ENCODE measurements at places on chromosomes 2 and 18. TPM values are rescaled to one million over a fixed set of nuclear protein-coding genes. Genes with fewer than 3 reads are reported as not detected.

GNLY gene
- total RNA-seq = 1.4 TPM

RMND5A gene
- total RNA-seq = 57.2 TPM

ITPRIPL1 gene
- 0.29 TPM for total RNA-seq

DAPL1 gene
- total RNA-seq = not detected

PRSS56 gene
- total RNA-seq = 2.5 TPM

INPP4A gene
- total RNA-seq = 21.7 TPM

GREB1L gene
- 8.8 TPM for total RNA-seq

RGPD4 gene
- total RNA-seq = not detected

HRH4 gene
- total RNA-seq = 0.13 TPM

DTNB gene
- total RNA-seq = 2.9 TPM

FAM161A gene
- 1.5 TPM for total RNA-seq

PROKR1 gene
- not detected for total RNA-seq

SERPINB13 gene
- total RNA-seq = not detected

KCNF1 gene
- total RNA-seq = 0.16 TPM

LIPG gene
- 3.0 TPM for total RNA-seq

SERPINB11 gene
- total RNA-seq = not detected

FAM237A gene
- not detected for total RNA-seq

Measured in myocyte (in vitro differentiated cells).